ENCODE measurements at places on chromosomes 1 and 21.

- no peak for DNase-seq
Observed at GRCh38 chr1:205451759-205452164, 4.1 kb downstream of the BLACAT1 start.

- no peak for DNase-seq
Observed at GRCh38 chr1:46352363-46352762, 11.8 kb downstream of the NSUN4 start.

GRCh38 chr1:233233508-233234040, 62.0 kb downstream of the PCNX2 start:
- no peak for DNase-seq

DNA sequence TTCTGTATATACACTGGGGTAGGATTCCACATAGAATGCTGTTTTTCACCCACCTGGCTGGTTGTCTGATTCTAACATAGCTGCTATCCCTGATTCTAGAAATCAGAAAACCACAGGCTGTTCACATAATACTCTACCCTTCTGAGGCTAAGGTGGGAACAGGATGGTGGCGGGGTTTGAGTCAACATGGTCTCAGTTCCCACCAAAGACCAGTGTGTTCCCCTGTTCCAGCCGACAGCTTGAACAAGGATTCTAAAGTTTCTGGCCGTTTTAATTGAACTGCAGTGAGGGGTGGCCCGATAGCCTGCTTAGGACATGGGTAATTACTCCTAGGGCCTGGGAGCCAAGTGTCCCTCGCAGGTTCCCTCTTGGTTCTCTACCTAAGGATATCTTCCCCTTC, 38.4 kb downstream of the PEX14 start:
- DNase-seq = no peak

DNA sequence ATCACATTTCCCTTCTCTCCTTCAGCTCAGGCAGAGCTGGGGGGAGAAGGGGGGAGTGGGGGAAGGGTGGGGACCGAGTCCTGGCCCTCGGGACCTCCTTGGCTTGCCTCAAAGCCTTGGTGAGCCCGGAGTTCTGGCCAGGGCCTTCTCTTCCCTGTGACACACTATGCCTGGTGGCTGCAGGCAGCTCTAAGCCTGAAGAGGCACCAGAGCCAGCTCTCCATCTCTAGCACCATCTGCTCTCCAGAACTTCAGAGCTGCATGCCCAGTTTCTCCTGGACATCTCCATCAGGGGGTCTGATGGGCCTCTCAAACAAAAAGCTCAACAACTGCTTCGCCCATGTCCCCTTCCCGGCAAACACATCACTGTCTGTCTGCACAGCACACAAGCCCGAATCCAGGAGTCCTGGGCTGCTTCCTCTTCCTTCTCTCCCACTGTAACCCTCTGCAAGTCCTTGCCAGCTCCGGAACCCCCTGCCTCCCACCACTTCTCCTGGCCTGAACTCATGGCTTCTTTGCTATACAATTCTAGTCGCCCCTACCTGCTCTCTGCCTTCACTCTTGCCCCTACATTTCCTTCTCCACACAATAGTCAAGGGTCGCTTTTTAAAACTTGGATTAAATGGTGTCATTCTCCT, 26.5 kb downstream of the KIAA1614 start:
- DNase-seq = no peak
